Dermis lymphatic vessel endothelial cell (primary cell): ENCODE measurements at places on chromosomes 3 and 15. TPM values are rescaled to one million over a fixed set of nuclear protein-coding genes. Genes with fewer than 3 reads are reported as not detected.

The C3orf49 gene
- not detected in 2 replicates for total RNA-seq

The POLQ gene
- total RNA-seq = 1.2 and 1.9 TPM in 2 replicates

The STAB1 gene
- 199 and 423 TPM in 2 replicates for total RNA-seq

The CFAP20DC gene
- total RNA-seq = 0.43 and 0.95 TPM in 2 replicates

The SPESP1 gene
- total RNA-seq = 2.6 and 4.4 TPM in 2 replicates

The ATP13A4 gene
- total RNA-seq = under 0.01 and 0.09 TPM in 2 replicates

The POLR2H gene
- total RNA-seq = 81.6 and 88.5 TPM in 2 replicates

The TUBGCP4 gene
- total RNA-seq = 9.2 and 9.5 TPM in 2 replicates

The FOXB1 gene
- not detected in 2 replicates for total RNA-seq

The KIF7 gene
- 0.65 and 1.2 TPM in 2 replicates for total RNA-seq

The PSTPIP1 gene
- not detected in 2 replicates for total RNA-seq

The RYR3 gene
- not detected in 2 replicates for total RNA-seq

The RAB27A gene
- 7.0 and 9.3 TPM in 2 replicates for total RNA-seq

The GPR15 gene
- total RNA-seq = not detected in 2 replicates

The LRRC31 gene
- not detected in 2 replicates for total RNA-seq

The PLXNB1 gene
- total RNA-seq = 12.7 and 17.4 TPM in 2 replicates

The PRSS50 gene
- not detected in 2 replicates for total RNA-seq

The TRPM1 gene
- 0.11 TPM in 1 of 2 replicates, not detected in the other for total RNA-seq

The ZBED2 gene
- total RNA-seq = under 0.01 TPM in 1 of 2 replicates, not detected in the other

The ASB14 gene
- not detected in 2 replicates for total RNA-seq

The ANP32A gene
- total RNA-seq = 49.7 and 72.0 TPM in 2 replicates

The FES gene
- total RNA-seq = 41.3 and 47.0 TPM in 2 replicates

The CX3CR1 gene
- total RNA-seq = not detected in 2 replicates

The KBTBD8 gene
- 1.9 and 2.1 TPM in 2 replicates for total RNA-seq

The TRIM42 gene
- not detected in 2 replicates for total RNA-seq

The DUOXA2 gene
- total RNA-seq = not detected in 2 replicates

The SHISA5 gene
- total RNA-seq = 54.3 and 62.4 TPM in 2 replicates

The WHAMM gene
- 6.1 and 6.2 TPM in 2 replicates for total RNA-seq

The CCR3 gene
- not detected in 2 replicates for total RNA-seq

The CEMIP gene
- under 0.01 and 0.17 TPM in 2 replicates for total RNA-seq

The ESYT3 gene
- total RNA-seq = not detected in 2 replicates

The RFX7 gene
- 2.4 and 4.1 TPM in 2 replicates for total RNA-seq
